ENCODE measurements at places on chromosomes 4 and X. TPM values are rescaled to one million over a fixed set of nuclear protein-coding genes. Genes with fewer than 3 reads are reported as not detected.

ATP2B3 gene
- total RNA-seq, result not detected

MAD2L1 gene
- 100 TPM for total RNA-seq

TCEAL3 gene
- total RNA-seq, result 30.5 TPM

MAMLD1 gene
- 3.7 TPM for total RNA-seq

CT45A3 gene
- total RNA-seq, result not detected

F8A3 gene
- total RNA-seq, result 5.6 TPM

TCEAL7 gene
- total RNA-seq, result not detected

- H3K27me3 ChIP-seq, result no peaks in the 10 kb centered on the region
- H3K4me1 ChIP-seq, result peaks cover 50% of the 10 kb centered on the region
- no peaks in the 10 kb centered on the region for H3K36me3 ChIP-seq
- DNase-seq, result peak; percentile 90
- H3K4me3 ChIP-seq, result no peak overlapping the region
Observed at GRCh38 chr4:95304898-95305297, 243.9 kb downstream of the UNC5C start.

DNA sequence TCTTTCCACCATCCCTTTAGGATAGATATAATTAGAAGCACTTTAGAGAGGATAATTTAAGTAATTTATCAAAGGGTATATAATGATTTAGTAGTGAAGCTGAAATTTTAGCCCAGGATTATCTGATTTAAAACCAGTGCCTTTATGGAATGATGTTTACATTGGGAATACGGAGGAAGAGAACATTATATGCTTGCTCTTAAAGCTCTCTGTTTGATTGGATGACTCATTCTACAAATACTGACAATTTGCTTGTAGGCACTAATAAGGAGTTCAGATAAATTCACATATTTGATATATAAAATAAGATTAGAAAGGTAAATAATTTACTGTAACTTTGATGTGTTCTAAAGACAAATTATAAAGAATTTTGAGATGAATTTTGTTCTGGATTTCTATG lies 84.7 kb downstream of the SH3BGRL start:
- H3K4me3 ChIP-seq, result no peak overlapping the region
- no peaks in the 10 kb centered on the region for H3K4me1 ChIP-seq

DNA sequence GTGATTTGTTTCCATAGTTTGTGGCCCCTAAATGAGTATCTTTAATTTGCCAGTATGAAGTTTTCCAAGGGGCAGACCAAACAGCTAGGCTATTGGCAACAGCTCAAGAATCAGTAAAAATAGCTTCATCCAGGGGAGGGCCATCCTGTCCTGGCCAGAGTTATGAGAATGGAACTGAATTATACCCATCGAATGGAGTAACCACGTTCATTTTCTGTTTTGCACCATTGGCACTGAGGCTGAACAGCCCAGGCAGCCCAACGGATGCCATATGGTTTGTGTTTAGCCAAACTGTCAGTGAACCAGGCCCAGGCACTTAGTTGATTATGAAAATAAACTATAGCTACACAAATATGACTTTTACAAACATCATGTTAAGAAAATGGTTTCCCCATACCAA lies 17.7 kb upstream of the ASB5 start:
- H3K36me3 ChIP-seq, result no peaks in the 10 kb centered on the region
- H3K4me1 ChIP-seq, result peaks cover 7% of the 10 kb centered on the region
- no peak overlapping the region for H3K27ac ChIP-seq
- no peak for DNase-seq
- H3K4me3 ChIP-seq, result no peak overlapping the region
- no peaks in the 10 kb centered on the region for H3K27me3 ChIP-seq

GRCh38 chr4:54525602-54526001 lies 132.2 kb upstream of the KIT start:
- no peaks in the 10 kb centered on the region for H3K36me3 ChIP-seq
- no peak overlapping the region for H3K4me3 ChIP-seq
- no peak overlapping the region for H3K27ac ChIP-seq
- no peaks in the 10 kb centered on the region for H3K4me1 ChIP-seq
- DNase-seq, result no peak

DNA sequence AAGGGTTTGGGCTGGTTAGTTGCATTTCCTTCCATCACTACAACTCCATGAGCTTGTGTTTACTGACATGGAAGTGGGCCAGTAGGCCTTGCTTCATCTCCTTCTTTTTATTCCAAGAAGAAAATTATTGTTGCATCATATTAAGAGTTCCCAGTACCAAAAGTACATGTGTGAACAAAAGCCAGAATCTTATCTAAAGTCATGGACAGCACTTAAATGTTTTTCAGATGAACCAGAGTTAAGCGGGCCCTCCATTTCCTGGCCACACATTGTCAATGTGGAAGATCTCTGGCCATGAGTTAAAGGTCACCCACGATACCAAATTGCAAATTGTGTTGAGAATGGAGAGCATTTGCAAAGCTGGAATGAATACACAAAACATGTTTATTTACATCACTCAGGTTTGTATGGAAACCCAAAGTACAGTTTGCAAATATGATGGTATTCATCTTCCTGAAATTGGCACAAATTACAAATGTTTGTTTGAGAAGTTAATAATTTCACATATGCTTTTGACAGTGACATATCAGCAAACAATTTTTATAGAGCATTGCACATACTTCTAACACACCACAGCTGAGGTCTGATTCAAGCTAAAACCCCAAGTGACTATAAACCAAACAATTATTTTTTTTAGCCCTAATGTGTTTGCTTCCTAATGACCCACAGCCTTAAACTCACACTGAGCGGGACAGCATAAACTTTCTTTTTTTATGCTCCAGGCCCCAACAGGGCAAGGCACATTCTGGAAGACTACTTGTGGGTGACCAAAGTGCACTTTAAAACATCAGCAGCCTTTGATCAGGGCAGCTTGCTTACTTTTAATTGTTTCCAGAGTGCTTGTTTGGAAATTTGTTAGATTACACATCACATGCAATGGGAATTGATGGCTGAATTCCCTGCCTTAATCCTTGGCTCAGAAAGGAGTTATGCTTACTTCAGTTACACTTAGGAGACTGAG lies 502.9 kb upstream of the SLIT2 start:
- peak overlapping the region; percentile 52 for H3K27ac ChIP-seq
- DNase-seq, result no peak
- peaks cover 22% of the 10 kb centered on the region for H3K4me1 ChIP-seq
- H3K4me3 ChIP-seq, result no peak overlapping the region

GRCh38 chr4:25493466-25493865 lies 116.4 kb downstream of the ANAPC4 start:
- H3K4me1 ChIP-seq, result no peaks in the 10 kb centered on the region
- no peak for DNase-seq
- no peaks in the 10 kb centered on the region for H3K36me3 ChIP-seq
- no peak overlapping the region for H3K27ac ChIP-seq

DNA sequence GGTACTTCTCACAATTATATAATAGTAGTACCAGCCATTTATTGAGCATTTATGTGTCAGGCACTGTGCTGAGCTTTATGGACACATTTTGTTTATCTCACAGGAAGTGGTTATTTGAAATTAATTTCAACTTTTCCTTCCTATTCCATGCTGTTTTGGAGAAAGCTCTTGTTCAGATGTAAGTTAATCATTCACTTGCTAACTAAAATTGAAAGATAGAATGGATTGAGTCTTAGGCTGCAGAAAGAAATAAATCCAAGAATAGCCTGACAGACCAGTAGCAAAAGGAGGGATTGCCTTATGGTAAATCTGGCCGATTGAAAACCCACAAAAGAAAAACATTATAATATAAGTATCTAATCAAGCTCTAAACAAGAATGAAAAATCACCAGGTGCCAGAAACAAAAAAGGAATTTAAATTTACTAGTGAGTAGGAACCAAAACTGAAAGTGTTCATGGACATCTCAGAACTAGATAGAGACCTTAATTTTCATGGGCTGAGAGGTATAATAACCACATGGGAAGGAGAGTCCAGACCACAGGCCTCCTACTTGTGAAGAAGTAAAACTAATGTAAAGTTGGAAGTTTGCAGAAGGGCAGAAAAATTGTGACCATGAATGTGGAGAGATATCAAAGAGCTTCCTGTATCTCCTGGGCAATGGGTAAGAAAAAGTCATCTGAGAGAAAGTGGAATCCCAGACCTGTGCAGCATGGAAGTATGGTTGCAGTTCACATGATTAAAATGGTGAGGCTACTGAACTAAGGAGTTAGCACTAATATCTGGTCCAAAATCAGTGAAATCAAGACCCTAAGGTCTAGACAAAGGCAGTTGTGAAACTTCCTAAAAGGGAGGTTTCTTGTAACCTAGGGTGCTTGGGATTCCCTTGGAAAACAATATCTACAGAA lies 38.0 kb downstream of the RADX start:
- H3K4me3 ChIP-seq, result no peak overlapping the region
- H3K27me3 ChIP-seq, result no peaks in the 10 kb centered on the region
- H3K27ac ChIP-seq, result no peak overlapping the region
- H3K4me1 ChIP-seq, result no peaks in the 10 kb centered on the region
- DNase-seq, result no peak
- H3K36me3 ChIP-seq, result no peaks in the 10 kb centered on the region

DNA sequence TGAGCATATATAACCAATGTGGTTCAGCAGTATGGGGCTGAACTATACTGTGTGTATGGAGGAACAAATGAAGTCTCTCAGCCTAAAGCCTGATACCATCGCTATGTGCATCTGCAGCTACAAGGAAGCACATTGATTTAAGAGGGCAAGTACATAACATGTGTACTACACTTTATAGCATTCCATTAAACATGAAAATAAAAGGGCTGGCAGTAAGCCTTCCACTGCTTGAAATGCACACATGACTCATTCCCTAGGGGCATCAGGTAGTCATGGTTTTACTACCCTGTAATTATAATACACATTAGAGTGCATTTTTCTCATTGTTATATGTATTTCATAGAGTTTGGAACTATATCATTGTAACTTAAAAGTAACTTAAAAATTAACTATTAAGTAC lies 51.2 kb downstream of the SMARCA1 start:
- H3K27ac ChIP-seq, result no peak overlapping the region
- peaks cover 15% of the 10 kb centered on the region for H3K36me3 ChIP-seq
- no peak overlapping the region for H3K4me3 ChIP-seq
- DNase-seq, result no peak
- H3K27me3 ChIP-seq, result no peaks in the 10 kb centered on the region
- H3K4me1 ChIP-seq, result no peaks in the 10 kb centered on the region

DNA sequence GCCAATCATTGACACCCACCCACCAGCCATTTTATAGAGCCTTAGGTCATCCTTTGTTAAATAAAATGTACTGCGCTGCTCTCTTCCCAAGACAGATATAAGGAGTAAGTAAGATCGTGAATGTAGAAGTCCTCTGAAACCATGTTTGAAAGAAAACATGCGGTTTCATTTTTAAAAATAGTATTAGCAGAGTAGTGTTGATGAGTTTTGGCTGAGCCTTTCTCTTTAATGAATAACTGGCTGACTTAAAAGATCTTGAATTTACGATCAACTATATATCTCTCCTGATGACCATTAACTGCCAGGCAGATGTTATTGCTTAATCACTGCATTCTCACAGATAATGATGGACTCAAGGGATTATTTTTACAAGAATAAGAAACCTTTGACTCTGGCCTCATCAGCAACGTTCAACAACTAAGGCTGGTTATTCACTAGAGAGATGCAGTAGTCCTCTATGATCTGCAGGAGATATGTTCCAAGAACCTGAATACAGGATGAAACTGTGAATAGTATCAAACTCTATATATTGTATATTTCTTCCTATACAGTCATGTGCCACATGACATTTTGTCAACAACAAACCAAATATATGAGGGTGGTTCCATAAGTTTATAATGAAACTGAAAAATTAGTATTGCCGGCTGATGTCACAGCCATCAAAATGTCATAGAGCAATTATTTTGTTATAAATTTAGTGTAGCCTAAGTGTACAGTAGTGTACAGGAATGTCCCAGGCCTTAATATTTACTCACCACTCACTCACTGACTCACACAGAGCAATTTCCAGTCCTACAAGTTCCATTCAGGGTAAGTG lies 80.8 kb downstream of the FAM13A start:
- DNase-seq, result no peak
- H3K4me3 ChIP-seq, result no peak overlapping the region
- H3K27me3 ChIP-seq, result no peaks in the 10 kb centered on the region
- no peaks in the 10 kb centered on the region for H3K36me3 ChIP-seq

DNA sequence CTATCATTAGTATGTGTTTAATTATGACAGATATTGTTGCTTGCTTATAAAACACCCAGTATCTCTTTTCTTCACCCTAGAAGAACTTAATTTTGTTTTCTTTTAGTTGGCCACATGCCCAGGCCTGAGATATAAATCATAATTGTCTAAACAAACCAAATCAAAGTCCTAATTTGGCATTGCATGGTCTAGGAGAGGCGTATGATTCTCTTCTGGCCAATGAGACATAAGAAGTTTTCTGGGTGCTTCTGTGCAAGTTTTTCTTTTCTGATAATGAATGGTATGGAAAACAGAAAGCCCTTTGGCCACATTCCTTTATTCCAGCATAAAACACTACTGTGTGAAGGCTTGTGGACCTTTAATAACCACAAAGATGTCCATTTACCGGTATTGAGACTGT lies 192.9 kb upstream of the CTSO start:
- no peaks in the 10 kb centered on the region for H3K36me3 ChIP-seq
- DNase-seq, result no peak
- no peak overlapping the region for H3K4me3 ChIP-seq
- no peaks in the 10 kb centered on the region for H3K4me1 ChIP-seq
- no peak overlapping the region for H3K27ac ChIP-seq

GRCh38 chrX:49878128-49878833 lies 1.0 kb upstream of the USP27X start:
- H3K27ac ChIP-seq, result no peak overlapping the region
- peak overlapping the region; percentile 52 for H3K4me3 ChIP-seq
- H3K36me3 ChIP-seq, result no peaks in the 10 kb centered on the region
- DNase-seq, result no peak
- H3K27me3 ChIP-seq, result no peaks in the 10 kb centered on the region
- 0 out of 2 replicates have a peak, but pooled peaks cover 3% of the 10 kb centered on the region for H3K4me1 ChIP-seq

DNA sequence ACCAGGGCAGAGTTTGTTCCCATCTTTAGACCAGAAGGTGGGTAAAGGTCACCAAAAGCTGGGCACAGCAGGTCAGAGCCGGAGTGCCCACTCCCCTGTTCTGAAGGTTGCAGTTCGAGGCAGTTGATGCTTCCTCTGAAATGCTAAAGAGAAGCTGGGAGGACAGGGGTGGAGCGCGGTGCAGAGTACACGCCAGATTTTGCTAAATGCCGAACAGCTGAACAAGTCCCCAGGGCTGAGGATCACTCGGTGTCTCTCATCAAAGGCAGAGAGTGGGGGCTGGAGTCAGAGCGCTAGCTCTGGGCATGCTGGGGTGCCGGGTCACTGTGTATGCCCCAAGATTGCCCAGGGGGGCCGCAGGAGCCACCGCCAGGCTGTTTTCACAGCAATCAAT lies 197.0 kb downstream of the BCOR start:
- DNase-seq, result no peak
- H3K27ac ChIP-seq, result no peak overlapping the region
- H3K4me1 ChIP-seq, result peaks cover 63% of the 10 kb centered on the region
- H3K4me3 ChIP-seq, result no peak overlapping the region

All from SJSA1 (cell line).